ENCODE measurements at places on chromosomes 2 and 18. TPM values are rescaled to one million over a fixed set of nuclear protein-coding genes. Genes with fewer than 3 reads are reported as not detected.

The KLHL14 gene
- not detected for polyA plus RNA-seq

The ACADL gene
- 26.5 TPM for polyA plus RNA-seq

The HJURP gene
- not detected for polyA plus RNA-seq

The KCNE4 gene
- 4.4 TPM for polyA plus RNA-seq

The RND3 gene
- polyA plus RNA-seq, result 17.4 TPM

DNA sequence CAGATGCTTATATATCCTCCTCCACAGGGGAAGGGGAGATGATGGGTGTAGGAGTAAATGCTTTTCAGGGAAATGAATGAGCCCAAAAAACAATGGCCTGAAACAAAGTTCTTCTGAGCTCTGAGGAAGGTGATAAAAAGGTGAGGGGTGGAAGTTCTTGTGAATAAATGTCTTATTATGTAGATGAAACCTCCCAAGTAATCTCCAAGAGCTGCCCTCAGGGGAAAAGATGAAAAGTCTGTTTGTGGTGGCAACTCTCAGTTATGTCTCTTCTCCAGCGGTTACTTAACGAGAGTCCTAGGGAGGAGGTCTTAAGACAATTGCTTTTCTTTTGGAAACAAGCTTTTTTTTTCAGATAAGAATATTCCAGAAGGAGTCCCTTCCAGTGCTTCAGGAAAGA lies 115.5 kb upstream of the CHAC2 start:
- no peak for DNase-seq

- DNase-seq, result no peak
These were observed 221.5 kb upstream of the ACVR2A start for GRCh38 chr2:147623328-147623727.

GRCh38 chr2:68436270-68436669 lies 30.8 kb downstream of the FBXO48 start:
- no peak for DNase-seq

DNA sequence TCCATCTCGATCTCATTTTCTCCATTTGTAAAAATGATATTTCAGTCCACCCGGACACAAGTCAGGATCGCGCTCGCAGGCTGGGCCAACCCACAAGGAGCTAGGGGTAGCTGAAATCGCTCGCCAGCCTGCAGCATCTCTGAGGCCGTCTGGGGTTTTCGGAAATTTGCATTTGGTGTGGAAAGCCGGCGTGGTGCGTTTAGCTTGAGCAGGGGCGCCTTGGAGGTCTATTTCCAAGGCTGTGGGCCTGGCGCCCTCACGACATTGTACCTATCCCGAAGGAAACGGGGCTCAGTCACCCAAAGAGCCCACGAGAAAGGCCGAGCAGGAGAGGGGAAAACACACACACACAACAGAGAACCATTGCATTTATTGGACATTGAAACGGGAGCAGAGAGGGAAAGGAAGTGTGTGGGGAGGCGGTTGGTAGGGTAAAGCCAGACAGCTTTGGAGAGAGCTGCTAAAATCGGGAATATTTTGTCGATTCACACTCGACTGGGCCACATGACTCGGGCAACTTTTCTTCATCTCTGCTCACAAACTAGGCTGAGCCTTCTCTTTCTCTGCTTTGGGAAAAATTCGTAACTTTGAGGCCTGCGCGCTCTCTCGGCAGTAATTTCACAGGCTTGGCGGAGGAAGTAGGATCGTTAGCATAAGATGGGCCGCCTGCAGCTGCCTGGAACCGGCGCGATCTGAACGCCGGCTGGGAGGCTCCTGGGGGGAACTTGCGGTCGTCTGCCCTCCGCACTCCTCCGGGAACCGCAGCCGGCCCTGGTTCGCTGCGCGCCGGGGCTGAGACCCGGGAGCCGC lies 1.1 kb upstream of the HOXD8 start:
- no peak for DNase-seq

DNA sequence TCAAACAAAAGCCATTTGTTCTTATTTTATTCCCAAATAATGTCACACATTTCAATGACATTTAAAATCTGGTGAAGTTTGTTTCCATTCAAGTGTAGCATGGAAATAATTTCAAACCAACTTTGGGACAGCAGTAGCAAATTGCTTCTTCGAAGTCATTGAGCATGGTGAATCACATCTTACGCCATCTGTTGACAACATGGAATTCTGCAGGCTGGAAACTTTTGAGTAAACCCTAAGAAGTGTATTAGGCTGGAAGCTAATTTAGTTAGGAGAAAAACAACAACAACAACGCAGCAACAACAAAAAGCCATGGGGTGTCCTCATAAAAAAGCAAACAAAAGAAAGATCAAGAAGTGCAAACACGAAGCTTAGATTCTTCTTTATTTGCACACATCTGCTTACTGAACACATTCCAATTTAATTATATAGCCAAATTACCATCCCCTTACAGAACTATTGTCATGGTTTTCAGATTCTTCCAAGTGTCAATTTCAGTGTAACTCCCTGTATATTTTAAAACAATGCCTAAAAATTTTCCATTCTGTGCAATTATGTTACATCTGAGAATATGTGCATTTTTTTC lies 659.0 kb upstream of the CDH7 start:
- no peak for DNase-seq

GRCh38 chr2:45450634-45451033 lies 160.4 kb downstream of the SRBD1 start:
- no peak for DNase-seq

GRCh38 chr2:32384529-32384928 lies 27.7 kb downstream of the BIRC6 start:
- no peak for DNase-seq

- DNase-seq, result no peak
These were observed 233.2 kb downstream of the CNTNAP5 start for GRCh38 chr2:124258140-124258880.

- no peak for DNase-seq
These were observed 111.9 kb upstream of the UGP2 start for GRCh38 chr2:63729831-63730230.

All from aorta (tissue), 5 donors.